ENCODE measurements at places on chromosomes 12 and 14.

GRCh38 chr12:51082561-51083125, 753 bp downstream of the CSRNP2 start:
- DNase-seq, result no peak

DNA sequence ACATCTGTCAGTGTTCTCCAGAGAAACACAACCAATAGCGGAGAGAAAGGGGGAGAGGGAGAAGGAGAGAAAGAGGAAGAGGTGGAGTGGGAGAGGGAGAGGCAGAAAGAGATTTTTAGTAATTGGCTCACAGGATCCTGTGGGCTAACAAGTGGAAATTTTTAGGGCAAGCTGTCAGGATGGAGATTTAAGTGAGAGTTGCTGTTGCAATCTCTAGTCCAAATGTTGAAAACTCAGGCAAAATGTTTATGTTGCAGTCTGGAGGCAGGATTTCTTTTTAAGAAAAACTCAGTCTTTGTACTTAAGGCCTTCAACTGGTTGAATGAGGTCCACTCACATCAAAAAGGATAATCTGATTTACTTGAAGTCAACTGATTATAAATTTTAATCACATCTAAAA, 12.5 kb upstream of the GLIPR1L2 start:
- DNase-seq, result no peak

DNA sequence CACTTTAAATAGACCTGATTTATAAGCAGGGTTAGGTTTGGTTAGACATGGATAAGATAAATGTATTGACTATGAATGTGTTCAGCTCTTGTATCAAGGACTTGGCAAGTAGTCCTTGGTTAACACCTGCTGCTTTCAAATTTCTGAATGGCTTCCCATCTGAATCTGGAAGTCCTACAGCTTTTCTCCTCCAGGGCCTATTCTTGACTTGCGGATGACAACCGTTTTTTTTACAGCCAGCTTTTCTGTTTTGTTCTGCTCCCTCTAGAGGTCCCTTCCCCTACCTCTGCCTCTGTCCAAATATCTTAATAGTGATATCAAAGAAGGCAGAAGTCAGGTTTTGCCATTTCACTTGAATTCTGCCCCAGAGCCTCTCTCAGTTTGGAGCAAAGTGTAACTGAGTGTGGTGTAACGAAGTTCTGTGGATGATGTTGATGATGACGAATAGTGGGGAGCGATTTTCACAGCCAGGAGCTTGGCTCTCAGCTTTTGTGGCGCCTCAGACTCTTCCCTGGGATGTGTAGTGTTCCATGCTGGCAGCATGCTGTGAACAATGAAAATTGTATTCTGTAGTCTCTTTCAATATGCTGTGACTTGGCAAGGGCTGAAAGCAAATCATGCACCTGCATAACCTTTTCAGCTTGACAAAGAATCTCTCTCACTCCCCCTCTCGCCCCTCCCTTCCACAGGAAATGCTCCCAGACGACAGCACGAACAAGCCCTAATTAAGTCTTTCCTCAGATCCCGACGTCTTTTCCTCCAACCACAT, 5.0 kb upstream of the SLC4A8 start:
- no peak for DNase-seq

DNA sequence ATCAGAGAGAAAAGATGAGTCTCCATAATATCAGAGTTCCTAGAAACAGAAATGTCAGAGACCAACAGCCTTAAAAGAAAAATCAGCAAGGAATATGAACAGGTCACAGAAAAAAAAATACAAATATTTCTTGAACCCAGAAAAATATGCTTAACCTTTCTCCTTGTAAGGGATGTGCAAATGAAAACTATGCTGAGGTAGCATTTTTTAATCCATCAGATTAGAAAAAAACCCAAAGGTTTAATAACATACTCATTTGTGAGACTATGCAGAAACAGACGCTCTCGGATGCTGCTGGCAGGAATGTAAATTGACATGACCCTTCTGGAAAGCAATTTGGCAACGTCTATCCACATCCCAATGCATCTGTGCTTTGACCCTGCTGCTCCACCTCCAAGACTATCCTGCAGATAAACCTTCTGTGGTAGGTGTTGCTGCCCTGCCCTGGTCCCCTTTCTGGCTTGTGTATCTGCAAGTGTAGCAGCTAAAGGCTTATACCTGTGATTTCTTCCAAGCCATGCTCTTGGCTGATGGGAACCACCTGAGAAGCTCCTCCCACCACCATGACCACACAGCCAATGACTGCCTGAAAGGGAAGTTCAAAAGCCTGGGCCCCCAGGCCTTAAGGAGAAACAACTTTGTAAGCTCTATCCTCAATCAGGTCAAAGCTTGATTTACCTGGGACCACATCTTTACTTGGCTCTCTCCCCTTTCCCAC, 49.4 kb downstream of the LTBP2 start:
- no peak for DNase-seq

- no peak for DNase-seq
Measured at GRCh38 chr12:90977224-90977623, 22.2 kb upstream of the CCER1 start.

- no peak for DNase-seq
Measured at GRCh38 chr12:4951601-4952000, 41.9 kb downstream of the KCNA1 start.

GRCh38 chr12:104165801-104166200, 27.8 kb upstream of the NFYB start:
- no peak for DNase-seq

- DNase-seq, result no peak
Measured at GRCh38 chr12:49049566-49050224, 10.9 kb downstream of the KMT2D start.

DNA sequence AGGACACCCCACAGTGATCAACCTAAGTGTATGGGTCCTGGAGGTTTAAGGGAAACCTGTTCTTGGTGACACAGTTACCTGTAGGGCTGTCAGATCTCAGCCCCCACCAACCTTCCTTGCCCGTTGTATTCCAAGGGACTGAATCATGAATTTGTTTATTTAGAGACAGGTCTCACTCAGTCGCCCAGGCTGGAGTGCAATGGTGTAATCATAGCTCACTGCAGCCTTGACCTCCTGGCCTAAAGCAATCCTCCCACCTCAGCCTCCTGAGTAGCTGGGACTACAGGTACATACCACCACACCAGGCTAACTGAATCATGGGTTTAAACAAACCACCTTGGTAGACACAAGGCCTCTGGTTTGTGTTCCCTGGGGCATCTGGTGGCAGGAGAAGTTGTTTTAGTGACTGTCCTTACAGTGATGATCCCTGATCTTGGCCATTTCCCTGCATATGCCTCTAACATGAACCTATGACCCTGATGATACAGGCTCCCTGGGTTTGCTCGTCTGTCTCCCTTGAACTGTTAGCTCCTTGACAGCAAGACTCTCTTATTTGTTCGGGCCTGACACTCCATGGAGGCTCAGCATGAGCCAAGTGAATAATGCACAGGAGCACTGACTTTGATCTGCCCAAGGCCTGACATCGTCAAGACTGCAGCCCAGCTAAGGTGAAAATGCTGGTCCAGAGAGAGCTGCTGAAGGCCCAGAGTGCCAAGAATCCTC, 47.9 kb downstream of the PITPNM2 start:
- no peak for DNase-seq

DNA sequence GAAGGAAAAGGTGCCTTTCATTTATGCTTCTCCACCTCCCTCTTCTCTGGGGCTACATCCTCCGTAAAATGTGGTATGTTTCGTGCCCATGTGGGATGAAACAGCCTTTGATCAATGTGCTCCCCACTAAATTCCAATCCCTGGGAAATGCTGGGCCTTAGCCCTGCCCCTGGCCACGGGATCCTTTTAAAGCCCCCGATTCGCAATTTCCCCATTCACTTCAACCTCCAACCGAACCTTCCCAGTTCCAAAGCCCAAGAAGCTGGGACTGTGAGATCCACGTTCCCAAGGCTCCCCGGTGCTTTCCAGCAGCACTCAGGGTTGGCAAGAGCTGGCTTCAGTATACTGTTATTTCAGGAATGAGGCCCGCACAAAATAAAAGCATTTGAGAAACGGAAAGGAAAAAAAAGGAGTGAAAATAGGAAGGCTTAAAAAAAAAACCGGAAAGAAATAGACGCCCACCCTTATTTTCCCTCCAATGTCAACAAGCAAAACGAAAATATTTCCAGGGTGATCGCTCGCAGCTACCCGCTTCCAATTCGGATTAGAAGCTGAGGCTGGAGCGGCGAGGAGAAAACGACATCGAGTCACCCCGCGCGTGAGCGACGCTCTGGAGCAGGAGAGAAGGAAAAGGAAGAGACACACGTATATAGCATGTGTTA, 1.3 kb upstream of the FOXG1 start:
- no peak for DNase-seq

GRCh38 chr14:31854508-31855075, 222.5 kb upstream of the ARHGAP5 start:
- no peak for DNase-seq

GRCh38 chr14:102882226-102882906, 40.1 kb upstream of the AMN start:
- DNase-seq, result no peak

DNA sequence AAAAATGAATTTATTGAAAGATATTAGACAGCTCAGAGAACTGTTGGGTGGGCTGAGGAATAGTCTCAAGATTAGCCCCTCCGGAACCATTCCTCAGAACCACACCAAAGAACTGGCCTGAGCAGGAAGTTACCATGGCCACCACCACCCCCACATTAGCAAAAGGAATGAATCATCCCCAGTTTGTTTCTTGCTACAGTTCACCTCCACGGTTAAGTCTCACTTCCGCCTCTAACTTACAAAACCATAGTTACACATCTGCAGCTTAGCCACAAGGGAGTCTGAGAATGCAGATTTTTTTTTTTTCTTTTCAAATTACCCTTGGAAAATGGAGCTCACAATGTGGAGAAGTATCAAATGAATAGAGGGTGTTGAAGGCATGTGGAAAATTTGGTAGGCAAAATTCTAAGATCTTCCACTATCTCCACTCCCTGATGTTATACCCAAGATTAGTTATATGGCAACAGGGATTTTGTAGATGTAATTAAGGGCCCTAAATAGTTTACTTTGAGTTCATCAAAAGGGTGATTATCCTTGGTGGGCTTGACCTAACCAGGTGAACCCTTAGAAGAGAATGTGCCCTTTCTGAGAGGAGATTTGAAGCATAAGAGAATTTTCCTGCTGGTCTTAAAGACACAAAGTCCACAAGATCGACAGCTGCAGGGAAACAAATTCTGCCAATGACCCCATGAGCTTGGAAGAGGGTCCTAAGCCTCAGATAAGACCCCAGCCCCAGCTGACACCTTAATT, 129.8 kb upstream of the KRR1 start:
- DNase-seq, result no peak
